ENCODE measurements at places on chromosomes 5 and 9.

DNA sequence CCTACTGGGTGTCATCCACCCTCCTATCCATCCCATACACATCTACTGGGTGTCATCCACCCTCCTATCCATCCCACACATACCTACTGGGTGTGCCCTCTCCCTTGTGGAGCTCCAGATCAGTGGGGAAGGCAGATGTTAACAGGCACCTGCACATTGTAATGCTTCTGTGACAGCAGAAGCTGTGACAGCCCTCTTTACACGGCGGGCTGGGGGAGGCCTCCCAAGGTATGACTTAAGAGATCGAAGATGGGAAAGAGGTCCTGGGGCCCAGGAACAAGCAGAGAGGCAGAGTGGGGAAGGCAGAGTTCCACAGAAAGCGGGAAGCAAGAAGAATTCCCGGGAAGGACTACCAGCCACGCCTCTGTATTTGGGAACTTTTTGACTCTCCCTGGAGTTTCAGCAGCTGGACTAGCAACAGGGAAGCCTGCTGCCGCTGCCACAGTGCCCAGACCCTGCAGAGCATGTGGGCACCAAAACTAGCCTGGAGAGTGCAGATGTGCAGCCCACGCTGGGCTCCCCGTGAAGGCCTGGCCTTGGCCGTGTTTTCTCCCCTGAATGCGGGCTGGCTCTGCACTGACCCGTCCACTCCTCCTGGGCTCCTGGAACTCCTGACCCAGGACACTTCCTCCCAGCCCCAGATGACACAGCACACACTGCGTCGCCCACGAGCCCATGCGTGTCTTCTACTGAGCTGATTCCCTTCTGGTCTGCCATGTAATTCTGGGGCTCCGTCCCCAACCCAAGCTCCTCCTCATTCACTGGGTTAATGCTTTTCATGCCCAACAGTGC, 9.3 kb downstream of the TOR1A start:
- no peak for DNase-seq

DNA sequence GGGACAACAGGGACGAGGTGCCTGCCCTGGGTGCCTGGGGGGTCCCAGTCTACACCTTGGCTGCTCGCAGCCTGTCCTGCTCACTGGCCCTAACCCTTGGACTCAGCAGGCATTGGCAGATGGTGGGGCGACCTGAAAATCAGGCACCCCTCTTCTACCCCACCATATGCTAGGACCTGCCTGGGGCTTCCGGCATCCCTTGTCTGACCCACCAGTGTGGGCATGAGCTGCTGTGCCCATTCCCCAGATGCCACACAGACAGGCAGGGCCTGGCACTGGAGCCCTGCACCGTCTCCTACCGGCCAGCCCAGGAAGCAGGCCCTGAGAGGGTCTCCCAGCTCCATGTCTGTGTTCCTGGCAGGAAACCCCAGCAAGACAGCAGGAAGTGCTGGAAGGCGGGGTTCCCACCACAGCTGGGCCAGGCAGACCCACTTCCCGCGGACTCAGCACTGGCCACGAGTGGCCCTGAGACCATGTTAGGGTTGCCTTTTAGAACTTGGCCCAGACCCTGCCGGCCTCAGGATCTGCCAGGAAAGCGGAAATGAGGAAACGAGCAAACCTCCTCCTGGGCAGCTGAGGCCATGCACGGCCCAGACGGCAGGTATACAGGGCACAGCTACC, 3.1 kb downstream of the NINJ1 start:
- DNase-seq = no peak

GRCh38 chr5:17039170-17039569, 103.1 kb upstream of the MYO10 start:
- DNase-seq = no peak

DNA sequence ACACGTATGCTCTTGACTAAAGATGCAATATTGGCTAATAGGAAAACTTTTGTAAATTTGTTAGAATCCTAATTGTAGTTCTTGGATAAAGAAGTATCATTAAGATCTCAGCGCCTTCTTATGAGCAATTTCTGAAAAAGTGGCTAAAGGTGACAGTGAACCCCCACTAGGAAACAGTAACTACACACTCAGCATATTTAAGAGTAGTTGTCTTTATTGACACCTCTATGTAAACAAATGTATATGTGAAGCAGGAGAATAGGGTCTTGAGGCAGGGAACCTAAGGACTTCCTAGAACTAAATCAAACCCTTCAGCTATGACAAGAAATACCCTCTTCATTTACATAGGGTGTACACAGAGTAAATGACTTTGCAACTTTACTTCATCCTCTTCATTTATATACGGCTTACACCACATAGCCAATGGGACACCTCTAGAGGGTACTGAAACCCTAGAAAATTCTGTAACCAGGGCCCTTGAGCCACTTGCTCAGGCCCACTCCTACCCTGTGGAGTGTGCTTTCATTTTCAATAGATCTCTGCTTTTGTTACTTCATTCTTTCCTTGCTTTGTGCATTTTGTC, 2.8 kb downstream of the NIPSNAP3A start:
- peak; percentile 34 for DNase-seq

GRCh38 chr5:96714951-96715451, 52.8 kb downstream of the CAST start:
- peak; percentile 76 for DNase-seq

DNA sequence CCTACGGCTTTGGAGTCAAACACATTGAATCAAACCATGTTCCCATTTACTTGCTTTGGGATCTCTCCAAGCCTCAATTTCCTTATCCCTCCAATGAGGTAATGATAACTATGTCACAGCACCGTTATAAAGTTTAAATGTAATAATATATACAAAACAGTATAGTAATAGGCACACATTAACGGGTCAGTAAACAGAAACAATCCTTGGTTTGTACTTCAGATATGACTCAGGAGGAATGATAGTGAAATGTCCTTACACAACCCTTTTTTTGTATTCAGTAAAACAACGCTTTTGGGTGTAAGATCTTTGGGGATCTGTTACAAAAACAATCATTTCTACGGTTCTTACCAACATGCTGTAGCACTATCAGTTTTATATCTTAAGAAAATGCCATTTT, 178.5 kb upstream of the GNA14 start:
- no peak for DNase-seq

DNA sequence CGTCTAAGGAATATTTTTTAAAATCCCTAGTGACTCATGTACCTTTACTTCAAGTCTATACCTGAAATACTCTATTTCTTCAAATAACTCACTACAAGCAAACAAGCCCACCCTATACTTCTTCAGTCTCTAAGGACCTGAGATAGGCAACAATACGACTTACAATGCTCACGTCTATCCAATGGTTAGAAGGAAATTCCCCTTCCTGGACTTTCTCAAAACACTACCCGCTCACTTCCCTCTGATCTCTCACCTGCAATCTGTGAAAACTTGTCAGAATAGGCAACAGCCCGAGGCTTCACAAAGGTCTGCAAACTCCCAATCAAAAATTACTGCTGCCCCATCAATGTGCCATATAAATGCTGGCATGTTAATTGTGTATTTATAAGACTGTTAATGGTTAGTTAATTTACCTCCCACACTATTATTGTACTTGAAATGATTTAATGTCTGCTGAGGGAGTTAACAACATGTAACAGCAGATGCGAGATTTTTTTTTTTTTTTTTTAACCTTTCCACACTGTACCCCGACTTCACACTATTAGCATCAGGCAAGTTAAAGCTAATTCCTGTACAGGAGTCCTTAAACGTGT, 27.3 kb downstream of the MAPKAP1 start:
- no peak for DNase-seq

DNA sequence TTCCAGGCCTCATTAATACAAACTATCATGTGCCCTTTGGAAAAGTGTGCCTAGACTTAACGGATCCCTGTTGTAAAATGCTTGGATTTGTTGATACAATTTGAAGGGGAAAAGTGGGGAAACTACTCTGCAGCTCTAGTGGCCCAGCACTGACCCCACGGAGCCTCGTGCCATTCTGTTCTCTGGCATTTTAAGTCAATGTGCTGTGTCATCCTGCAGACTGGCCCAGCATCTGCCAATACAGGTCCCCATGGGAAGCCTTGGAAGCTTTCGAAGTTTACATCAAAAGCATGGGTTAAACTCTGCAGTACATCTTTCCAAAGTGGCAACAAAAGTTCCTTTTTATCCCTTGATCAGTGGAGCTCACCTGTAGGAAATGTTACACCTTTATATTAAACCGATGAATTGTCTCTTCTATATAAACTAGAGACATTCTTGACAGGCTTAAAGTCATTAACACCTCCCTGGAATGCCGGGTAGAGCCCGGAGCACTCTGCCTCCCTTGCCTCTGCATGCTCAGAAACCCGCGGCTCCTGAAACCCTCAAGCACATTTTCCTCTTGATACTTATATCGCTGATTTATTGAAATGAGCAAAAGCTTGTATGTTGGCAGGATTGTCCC, 596.0 kb upstream of the ADAMTS16 start:
- DNase-seq = no peak

DNA sequence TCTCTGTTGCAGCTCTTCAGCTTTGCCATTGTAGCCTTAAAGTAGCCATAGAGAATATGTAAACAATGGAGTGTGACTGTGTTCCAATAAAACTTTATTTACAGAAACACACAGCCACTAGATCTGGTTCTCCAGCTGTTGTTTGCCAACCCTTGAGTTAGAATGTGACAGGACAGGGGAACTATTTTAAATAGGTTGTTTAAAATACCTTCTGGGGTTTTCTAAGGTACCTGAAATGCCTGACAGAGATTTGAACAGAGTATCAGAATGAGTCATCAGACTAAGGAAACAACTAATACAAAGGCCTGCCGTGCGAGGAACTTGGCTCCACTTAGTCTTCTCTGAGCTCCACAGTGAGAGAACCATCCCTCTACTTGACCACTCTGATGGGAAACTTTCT, 85.4 kb downstream of the HSD17B4 start:
- DNase-seq = no peak

GRCh38 chr5:95007921-95008597, 276.8 kb downstream of the MCTP1 start:
- DNase-seq = peak; percentile 59
